Stimulated activated CD8-positive, alpha-beta memory T cell treated with anti-CD3 and anti-CD28 coated beads, Interleukin-15, amount 100 ng/mL, for 4 hours (primary cell): ENCODE measurements at places on chromosomes 5 and 9.

DNA sequence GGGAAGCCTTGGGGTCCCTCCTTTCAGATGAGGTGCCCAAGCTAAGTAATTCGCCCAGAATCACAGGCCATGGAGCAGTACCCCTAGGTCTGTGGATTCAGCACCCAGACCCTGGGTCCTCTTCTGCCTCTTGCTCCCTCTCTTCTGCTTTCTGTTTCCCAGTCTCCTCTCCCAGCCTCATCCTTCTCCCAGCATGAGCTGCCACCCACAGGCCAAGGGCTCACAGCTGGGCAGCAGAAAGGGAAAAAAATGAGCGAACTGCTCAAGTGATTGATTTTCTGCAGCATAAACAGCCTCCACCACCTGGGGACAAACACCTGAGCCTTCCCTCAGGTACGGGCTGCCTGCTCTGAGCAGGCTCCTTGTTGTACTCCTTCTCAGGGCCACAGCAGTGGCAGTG is 113.9 kb upstream of the SAP30L start:
- DNase-seq = no peak

- no peak for DNase-seq
These were observed 46.5 kb downstream of the DUSP1 start for GRCh38 chr5:172724242-172725183.

DNA sequence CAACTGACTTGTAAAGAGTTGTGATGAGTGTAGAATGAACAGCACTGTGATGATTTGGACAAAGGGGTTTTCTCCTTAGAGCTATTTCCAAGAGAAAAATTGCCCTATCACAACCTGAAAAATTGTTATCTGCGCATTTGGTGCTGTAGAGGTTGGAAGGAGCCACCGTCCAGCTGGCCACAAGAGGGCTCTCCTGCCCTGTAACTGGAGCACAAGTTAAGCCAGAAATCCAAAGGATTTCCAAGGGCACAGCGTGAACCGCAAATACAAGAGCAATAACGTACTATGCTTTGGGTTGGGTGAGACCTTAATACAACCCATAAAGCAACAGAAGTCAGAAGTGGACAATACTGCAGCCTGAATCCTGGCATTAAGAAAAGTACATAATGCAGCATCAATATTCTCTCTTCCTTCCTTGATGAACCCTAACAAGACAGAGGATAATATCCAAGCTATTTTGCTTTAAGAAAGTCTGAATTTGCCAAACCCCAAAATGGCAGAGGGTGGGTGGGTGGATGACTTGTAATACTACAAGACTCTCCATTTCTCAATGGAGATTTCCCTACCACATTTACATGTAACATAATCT is 56.8 kb upstream of the SMIM32 start:
- no peak for DNase-seq

- no peak for DNase-seq
These were observed 21.4 kb upstream of the SPARC start for GRCh38 chr5:151708126-151708525.

- no peak for DNase-seq
These were observed 13.4 kb upstream of the DELE1 start for GRCh38 chr5:141910271-141910673.

DNA sequence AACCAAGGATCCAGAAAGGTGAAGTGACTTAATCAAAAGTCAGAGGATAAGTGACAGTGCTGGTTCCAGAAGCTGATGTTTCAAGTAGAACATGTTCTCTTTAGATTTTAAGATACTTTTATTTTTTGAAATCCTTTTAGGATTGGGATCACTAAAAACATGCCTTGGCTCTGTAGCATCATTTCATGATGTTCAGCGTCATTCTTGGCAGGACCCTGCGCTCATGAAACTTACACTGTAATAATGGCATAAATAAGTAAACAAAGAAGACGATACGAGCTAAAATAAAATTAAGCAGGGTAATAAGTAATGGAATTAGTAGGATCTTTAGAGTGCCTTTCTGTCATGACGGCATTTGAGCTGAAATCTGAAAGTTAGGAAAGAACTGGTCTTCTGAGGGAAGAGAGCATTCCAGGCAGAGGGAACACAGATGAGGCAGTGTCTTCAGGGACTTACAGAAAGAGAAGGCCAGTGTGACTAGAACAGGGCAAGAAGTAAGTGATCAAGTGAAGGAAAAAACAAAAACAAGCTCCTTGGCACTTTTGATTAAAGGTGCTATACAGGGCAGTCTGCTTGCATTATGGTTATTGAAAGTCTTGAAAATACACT is 19.9 kb downstream of the CTNNA1 start:
- no peak for DNase-seq

- DNase-seq = no peak
These were observed 153.7 kb upstream of the ADCY2 start for GRCh38 chr5:7242118-7242710.

GRCh38 chr9:118734696-118735095 is 634.5 kb downstream of the BRINP1 start:
- DNase-seq = no peak

DNA sequence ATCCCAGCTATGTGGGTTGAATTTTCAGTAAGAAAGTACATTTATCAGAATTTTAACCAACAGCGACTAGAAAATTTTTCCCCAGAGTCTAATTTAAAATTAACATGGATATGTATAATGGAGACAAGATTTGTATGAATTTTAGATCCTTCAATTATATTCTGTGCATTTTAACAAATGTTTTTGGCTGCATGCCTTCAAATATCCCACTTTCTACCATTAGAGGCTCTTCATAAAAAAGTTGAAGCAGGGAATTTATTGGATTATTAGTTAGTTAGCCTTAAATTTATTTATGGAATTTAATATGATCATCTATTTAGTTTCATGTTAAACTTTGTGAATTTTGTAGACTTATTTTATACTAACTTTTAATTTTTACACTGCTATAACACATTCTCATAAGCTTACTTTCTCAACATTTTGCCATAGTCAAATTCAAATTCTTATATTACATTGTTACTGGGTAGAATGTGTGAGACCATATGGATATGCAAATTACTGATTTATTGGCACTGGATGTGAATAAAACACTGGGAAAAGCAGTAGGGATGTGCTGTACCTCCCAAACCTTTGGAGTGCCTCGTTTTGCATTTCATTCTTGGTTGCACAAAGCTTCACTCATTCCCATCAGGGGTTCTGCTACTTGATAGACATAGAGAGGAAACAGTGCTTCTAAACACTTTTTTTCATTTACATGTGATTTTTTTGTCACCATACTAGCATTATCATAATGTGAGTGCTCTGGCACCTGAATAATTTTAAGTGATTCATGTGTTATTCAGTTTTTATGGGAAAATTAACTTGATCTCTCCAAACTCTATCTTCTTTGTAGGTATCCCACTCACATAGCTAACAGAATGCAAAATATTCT is 491.8 kb upstream of the COX7C start:
- DNase-seq = no peak

GRCh38 chr9:77809552-77809951 is 161.4 kb upstream of the GNA14 start:
- no peak for DNase-seq

DNA sequence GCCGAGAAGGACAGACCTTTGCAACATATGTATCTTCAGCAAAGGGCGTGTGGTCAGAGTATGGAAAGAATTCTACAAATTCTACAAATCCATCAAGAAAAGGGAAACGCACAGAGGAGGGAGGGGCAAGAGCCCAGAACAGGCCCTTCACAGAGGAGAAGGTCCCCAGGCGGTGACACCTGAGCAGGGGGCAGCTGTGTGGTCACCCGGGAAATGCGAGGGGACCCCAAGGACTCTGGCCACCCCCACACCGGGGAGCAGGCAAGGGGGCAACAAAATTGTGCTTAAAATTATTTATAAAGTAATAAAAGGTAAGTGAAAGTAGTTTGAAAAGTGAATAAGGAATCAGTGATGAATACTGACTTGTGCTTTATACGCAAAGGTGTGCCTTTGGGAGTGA is 17.6 kb downstream of the NACC2 start:
- no peak for DNase-seq

DNA sequence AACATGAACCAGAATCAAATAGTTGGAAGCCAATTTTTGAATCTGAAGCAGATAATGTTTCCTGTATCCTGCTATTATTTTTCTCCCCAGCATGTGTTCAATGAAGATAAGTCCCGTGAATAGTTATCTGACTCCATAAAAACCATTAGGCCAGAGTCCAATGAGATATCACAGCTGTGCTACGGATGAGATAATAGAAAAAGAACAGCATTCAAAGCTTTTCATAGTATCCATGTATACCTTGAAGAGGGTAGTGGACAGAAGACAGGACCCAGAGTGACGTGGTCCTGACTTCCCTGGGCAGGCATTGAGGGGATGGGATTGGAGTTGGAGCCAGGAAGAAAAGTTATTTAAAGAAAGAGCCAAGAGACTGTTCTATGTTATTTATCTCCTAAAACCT is 50.7 kb upstream of the C6 start:
- no peak for DNase-seq

DNA sequence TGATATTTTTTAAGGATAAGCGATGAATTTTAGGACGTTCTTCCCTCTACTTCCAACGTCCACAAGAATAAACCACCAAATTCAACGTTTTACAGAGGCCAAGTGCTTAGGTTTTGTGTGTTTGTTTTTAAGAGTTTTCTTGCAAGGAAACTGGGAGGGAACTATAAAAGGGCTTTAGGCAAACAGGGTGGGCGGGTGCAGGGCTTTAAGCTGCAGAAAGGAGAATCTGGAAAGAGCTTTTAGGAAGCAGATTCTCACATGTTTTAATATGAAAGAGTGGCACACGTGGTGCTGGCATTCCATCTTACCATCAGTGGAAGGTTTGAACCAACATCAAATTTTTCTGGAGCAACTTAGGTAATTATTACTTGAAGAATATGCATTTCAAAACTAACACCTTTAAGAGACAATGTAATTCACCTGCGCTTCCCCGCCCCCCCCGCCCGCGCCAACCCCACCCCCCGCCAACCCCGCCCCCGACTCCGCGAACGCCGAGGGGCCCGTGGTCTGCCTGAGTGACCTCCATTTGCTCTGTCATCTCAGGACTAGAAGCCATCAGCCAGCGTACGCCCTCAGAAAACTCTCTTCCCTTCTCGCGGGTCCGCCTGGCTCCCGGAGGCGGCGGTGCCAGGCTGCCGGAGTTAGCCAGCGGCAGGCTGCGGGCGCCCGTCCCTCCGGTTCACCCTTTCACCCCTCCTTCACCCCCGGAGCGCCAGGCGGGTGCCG is 911 bp upstream of the PIK3R1 start:
- DNase-seq = no peak

DNA sequence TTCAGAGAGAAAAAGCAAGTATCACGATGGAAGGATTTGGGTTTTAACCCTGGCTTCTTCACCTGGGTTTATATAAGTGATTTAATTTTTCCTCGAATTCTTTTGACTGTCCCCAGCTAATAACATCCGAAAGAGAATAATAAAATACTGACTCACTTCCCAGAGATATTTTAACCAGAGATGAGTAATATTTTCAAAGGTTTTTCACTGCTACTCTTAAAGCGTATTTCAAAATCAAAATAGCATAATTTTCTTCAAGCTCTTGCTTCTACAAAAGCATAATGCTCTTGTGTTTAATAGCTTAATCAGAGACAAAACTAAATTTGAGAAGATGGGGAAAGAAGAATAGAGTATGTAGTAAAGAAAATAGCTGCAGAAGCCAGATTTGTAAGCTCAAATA is 215.2 kb upstream of the PTGER4 start:
- no peak for DNase-seq

DNA sequence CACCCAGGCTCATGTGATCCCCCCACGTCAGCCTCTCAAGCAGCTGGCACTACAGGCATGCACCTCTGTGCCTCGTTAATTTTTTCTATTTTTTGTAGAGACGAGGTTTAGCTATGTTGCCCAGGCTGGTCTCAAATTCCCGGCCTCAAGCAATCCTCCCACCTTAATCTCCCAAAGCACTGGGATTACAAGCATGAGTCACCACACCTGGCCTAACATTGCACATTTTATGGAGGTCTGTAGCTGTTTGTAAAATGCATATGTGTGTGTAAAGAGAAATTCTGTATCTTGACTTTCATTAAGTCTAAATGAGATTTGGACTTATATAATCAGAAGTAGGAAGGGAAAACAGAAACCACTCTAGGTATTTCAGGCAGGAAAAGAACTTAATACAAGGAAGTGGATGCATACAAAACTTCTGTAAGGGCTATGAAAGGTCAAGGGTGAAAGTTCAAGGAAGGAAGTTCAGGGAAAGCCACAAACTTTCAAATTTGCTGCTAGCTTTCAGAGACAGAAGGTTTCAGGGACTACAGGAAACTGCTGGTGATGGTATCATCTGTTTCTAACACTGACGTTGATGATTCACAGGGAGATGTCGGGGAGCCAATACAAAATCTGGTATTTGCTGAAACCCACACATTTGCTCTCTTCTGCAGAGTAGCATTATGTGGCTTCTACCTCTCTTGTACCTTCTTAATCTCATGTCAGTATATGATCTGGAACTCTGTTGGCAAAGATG is 209.4 kb downstream of the PIK3R1 start:
- no peak for DNase-seq

DNA sequence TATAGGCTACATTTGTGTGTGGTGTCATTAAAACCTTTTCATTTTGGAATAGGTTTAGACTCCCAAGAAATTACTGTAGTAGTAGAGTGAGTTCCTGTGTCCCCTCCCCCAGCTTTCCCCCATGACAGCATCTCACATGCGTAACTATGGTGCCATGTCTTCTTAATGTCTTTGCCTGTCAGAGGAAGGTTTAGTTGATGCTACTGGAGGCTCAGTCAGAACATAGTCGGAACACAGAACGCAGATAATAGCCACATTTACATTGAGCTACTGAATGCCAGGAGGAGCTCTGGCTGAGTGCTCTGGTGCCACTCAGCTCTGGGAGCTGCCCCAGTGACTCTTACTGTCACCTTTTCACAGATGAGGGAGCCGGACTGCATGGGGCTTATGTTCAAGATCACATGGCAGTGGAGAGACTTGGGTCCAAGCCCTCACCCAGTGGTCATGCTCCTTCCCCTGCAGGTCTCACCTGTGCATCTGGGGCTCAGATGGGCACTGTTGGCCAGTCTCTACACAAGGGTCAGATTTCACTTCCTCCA is 223.6 kb downstream of the AOPEP start:
- no peak for DNase-seq

GRCh38 chr9:16869882-16870595 is 431 bp downstream of the BNC2 start:
- DNase-seq = no peak

DNA sequence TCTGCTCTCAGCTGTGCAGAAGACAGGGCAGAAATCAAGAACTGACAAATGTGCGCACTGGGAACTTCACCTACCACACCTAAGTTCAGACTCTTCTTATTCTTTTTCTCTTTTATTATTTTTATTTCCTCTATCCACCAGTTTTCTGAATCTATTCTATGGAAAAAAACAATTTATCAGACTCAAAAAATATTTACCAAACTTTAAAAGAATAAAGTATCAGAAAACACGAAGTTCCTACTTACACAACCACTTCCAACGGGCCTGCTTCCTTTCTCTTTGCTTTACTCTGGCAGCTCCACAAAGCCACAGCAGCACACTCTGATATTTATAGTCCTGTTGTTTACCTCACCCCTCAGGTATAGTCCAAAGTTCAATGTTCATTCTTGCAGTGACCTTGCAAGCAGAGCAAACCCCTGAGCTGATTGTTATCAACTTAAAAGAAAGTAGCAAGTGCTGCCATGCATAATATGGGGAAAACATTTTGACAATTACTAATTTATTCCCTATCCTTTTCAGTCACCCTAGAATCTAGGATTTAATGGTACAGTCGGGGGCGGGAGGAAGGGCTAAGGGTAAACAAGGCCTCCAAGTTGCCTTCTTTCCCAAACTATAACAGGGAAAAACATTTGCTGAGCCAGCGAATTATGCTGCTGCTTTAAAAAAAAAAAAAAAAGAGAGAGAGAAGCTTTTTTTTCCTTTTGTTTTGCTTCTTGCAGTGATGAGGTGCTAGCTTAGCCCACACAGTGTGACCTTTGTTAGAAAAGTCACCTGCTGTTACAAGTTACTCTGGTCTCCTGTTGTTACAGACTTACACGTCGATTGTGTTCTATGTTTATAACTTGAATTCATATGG is at the start of gene SELENOP:
Gene SELENOP (minus strand): TSS at position 302 of the 856 bp plus-strand sequence. CDS start 3,539 bp downstream, outside the sequence.
- DNase-seq = no peak
